ENCODE measurements at places on chromosomes 1 and 21.

DNA sequence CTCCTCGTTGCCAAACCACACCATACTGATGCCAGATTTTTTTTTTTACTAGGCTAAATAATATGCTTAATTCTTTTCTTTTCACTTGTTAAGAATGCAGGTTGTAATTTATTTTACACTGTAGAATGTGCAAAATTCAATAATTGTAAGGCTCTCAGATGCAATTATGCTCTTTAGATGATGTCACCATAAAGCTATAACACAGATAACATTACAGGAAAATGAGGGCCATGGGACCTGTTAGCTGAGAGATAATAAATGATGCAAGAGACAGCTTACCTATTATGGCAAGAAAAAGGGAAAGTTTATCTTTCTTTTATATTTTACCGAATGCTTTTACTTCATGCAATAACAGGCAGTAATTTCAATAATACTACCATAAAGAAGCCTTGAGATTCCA lies 35.4 kb downstream of the CHRM3 start:
- no peak for DNase-seq

DNA sequence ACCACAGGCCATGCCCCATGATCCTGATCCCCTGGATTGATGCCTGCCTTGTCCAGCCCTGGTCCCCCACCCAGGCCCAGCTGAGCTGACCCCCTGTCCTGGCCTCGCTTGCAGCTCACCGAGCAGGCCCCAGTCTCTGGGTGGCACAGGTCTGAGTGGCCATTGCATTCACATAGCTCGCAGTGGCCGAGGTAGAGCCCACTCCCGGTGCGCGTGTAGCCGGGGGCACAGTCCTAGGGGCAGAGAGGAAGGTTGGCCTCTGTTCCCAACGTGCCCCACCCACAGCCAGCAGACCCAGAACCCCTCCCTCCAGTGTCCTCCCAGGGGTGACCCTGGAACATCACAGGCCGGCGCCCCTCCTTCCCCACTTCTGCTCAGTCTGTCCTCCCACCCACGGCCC lies 51.9 kb downstream of the LDLRAD2 start:
- DNase-seq, result no peak

- DNase-seq, result no peak
These were observed 715.7 kb upstream of the ZP4 start for GRCh38 chr1:238606457-238606856.

GRCh38 chr1:228308628-228309325 lies 97.9 kb downstream of the TRIM11 start:
- no peak for DNase-seq

DNA sequence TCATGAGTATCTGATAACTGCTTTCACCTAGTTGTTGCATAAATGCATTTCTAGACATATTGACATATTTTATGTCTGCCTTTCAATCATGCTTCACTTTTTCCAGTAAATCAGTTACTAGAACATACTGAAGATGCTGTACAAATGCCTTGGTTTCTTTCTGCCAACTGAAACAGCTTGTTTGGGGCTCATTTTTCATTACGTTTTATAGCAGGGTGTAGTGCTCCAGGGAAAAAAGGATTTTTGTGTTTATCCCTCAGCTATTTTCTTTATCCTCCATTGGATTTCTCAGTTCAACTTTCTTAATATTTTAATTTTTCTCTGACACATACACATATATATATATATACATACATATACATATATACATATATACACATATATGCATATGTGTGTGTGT lies 51.7 kb downstream of the IL23R start:
- no peak for DNase-seq

DNA sequence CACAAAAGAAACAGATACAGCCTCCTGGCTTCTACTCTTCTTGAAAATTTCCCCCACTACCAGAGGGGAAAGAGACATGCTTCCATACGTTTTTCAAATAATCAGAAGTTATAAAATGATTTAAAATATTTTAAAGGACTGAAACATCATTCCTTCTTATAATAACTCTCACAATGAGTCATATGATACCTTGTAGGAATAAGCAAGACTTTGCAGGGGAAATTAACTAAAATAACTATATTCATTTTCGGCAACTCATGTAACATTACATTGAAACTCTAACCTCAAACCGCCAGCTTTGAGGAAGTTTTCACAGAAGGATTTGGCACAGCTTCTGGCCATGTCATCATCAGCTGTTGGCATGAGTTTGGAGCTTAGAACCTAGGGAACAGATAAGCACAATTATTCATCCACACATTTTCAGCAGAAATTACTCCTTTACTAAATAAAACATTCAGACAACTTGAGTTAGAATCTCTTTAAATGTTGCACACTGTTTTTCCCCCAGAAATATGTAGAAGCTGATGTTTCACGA lies 85.9 kb downstream of the USP24 start:
- DNase-seq, result no peak

GRCh38 chr1:213947200-213947801 lies 40.5 kb upstream of the PROX1 start:
- DNase-seq, result no peak

DNA sequence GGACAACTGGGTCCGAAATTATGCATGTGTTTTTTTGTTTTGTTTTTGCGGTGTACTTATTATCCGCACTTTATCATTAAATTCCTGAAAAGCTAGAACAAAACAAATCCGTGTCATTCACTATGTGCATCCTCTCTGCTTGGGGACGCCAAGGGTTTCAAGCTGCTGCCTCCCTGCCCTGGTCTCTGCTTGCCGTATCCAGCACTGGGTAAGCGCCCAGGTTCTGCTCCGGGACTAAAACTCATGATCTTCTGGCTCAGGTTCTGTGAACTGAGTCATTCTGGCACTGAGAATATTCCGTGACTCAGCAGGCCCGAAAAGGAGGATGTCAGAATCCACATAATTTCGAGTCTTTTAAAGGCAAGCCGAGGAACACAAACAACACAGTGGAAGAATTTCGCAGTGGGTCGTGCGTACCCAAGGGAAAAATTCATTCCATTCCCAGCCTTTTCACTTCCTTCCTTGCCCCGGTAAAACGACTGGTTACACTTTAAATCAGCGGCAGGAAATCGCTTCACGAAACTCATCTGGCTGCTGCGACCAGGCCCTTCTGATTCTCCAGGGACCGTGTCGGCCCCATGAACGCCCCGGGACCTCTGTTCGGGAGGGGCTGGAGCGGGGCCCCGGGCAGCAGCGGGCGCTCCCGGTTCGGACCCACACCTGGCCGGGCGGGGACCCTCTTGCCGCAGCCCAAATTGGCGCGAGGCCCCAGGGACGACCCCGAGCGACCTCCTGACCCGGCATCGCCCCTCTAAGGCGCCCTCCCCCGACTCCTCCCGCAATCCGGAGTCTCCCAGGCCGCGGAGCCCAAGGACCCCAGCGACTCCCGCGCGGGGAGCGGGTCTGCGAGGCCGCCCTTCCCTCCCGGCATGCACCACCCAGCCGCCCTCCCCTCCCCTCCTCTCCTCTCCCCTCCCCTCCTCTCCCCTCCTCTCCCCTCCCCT lies 746 bp upstream of the LAMC1 start:
- DNase-seq, result peak; percentile 90

GRCh38 chr1:43313771-43314170 lies 13.0 kb downstream of the TIE1 start:
- DNase-seq, result no peak

- peak; percentile 86 for DNase-seq
These were observed 34.8 kb upstream of the ZBTB40 start for GRCh38 chr1:22416555-22417454.

- DNase-seq, result no peak
These were observed 88.8 kb downstream of the CDC14A start for GRCh38 chr1:100441146-100441545.

DNA sequence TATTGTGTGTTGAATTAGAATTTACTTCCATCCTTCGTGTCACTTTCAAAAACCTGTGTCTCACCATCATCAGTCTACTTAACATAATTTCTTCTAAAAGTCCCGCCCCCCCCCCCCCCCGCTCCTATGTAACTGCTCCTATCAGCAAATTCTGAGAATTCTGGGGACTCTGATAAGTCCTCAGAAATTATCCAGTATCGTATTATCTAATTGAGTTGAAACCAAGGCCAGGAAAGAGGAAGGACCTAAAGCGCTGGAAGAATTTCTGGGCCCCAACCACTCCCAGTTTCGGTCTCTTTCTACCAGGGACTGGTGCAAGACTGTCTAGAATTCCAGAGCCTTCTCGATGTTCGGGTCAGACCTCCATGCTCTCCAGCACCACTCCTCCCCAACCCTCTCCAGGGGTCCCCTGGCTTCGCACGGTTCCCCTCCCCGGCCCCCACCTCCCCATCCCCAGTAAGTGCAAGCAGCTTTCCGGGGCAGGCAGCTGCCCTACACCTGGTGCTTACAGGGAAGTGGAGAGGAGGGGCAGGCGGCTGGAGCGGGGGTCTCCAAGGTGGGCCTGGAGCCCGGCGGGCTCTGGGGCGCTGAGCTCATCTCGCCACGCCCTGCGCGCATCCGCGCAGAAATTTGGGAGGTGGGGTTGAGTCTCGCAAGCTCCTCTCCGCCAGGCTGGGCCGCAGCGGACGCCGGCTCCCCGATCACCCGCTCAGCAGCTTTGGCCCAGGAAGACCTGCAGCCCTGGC lies 16.0 kb upstream of the ZNF496 start:
- peak; percentile 66 for DNase-seq

DNA sequence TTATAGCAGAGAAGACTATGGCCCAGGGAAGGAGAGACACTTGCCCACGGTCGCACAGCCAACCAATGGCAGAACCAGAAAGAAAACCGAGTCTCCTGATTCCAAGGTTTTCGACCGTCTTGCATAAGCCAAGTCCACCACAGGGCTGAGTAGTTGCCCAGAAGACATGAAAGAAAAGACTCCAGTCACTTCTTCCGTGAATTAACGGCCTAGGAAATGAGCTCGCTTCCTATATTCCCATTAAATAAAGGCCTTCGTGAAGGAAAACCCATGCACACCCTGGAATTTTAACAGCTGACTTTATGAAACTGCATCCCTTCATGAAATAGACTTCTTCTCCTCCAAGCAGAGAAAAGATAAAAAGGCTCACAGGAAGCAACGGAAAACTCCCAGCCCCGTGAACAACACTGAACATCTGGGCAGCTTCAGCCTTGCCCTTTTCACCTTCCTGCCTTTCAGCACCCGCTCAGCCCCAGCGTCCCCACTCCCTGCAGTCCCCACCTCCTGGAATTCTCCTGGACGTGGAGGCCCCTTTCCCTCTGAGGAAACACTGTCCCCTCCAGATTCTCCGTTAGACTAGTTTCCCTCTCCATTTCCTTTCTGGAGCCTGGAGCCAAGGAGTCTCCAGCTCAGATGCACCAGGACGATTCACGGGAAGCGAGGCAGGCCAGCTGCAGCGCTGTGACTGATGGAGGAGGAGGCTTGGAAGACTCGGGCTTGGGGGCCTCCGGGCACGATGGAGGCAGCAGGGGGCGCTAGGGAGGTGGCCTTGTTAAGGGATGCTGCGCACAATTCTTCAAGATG lies 2.7 kb upstream of the MYOC start:
- peak; percentile 89 for DNase-seq

GRCh38 chr21:46207006-46207919 lies 21.3 kb downstream of the LSS start:
- DNase-seq, result no peak

DNA sequence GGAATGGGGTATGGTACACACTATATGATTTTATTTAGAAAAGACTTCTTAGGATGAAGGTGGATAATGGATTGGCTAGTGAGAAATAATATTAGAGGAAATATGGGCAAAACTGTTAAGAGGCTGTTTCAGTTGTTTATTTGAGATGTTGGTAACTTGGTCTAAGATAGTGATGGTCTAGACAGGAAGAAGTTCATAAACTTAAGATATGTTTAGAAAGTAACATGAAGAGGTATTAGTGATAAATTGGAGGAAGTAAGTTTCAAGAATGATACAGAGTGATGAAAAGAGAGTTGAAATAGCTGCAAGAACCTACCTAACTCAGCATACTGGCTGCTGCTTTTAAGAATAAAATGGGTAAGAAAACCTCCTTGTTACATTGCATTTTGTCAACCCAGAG lies 9.2 kb upstream of the PTPRC start:
- DNase-seq, result no peak

DNA sequence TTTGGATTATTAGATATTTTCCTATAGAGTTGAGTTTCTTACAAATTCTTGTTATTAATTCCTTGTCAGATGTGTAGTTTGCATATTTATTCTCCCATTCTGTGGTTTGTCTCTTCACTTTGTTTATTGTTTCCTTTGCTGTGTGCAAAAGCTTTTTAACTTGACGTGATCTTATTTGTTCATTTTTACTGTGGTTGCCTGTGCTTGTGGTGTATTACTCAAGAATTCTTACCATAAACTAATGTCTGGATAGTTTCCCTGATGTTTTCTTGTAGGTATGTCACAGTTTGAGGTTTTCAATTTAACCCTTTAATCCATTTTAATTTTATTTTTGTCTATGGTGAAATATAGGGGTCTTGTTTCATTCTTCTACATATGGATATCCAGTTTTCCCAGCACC lies 72.1 kb upstream of the LHX8 start:
- no peak for DNase-seq

DNA sequence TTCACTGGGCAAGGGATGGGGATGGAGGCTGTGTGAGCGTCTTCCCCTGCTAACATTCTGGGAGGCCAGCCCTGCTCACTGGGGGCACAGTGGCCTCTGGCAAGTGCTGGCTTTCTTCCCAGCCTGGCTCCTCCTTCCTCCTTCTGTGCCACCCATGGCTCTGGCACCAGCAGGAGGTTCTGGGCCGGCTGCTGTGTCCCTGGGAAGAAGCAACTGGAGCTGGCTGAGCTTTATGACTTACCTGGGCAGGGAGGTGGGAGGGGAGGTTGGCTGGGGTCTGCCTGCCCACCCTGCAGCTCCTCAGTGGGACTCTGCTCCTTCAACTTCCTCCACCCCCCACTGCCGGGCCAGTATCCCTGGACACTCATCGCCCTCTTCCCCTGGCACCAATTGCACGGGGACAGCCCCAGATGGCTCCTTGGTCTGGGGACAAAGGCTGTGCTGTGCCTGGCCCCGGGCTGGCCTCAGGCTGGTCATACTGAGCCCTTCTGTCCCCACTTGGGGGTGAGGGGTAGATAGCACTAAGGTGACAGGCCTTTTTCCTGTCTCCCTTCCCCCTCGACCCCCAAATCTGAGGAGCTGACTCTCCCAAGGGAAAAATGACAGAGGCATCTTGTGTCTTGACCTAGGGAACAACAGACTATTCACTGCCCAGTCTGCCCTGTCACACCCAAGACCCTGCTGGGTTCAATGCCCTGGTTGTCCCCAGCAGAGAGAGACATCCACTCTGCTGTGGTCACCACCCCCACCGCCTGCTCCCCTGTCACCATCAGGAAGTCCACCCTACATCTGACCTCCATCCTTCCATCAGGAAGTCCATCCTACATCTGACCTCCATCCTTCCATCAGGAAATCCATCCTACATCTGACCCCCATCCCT lies 14.4 kb downstream of the CDK18 start:
- no peak for DNase-seq

DNA sequence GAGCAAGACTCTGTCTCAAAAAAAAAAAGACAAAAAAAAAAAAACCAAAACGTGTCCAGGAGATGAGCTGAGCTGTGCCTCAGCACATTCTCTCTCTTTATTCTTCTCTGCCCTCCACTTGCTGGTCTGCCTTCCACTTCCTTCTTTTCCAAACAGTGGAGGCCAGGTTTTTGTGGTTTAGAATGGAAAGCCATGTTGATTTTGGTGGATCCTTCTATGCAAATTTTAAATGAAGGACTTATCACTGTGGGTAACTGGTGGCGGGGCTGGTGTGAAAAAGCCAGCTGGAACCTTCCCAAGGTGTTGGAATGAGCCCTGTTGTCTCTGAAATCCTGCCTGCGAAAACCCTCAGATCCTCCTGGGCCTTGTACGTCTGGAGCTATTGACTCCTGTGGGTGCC lies 61.9 kb downstream of the PTPRU start:
- DNase-seq, result no peak

Data from right forelimb (tissue), 1 donor.